Panc1 (cell line): ENCODE measurements at places on chromosomes 5 and 9.

GRCh38 chr9:13032585-13032984 is 246.9 kb downstream of the MPDZ start:
- DNase-seq = no peak

DNA sequence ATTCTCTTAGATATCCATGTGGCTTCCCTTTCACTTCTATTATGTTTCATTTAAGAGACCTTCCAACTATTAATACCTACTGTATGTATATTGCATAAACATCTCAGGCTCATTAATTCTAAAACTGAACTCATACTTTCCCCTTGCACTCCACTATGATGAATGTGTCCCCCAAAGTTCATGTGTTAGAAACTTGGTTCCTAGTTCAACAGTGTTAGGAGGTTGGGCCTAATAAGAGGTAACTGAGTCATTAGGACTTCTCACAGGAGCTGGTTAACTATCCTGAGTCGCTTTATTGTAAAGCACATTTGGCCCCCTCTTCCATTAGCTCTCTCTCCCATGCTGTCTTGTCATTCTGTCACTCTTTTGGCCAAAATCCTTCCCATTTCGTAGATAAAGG is 22.0 kb downstream of the ANKHD1 start:
- no peak for DNase-seq

DNA sequence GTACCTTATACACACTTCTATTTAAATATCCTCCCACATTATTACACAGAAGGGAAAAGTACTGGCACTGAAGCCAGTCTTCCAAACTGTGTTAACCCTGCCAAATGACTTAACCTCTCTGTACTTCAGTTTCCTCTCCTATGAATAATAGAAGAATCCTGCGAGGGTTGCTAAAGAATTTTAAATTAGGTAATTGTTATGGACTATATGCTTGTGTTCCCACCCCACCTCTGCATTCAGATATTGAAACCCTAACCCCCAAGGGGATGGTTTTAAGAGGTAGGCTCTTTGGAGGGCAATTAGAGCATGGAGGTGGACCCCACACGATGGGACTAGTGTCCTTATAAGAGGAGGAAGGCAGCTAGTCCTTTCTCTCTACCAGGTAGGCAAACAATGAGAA is 72.7 kb downstream of the TTLL11 start:
- DNase-seq = no peak

- DNase-seq = no peak
Observed at GRCh38 chr9:133948561-133949485, 43.3 kb downstream of the VAV2 start.

GRCh38 chr9:95460518-95461164 is 56.1 kb downstream of the PTCH1 start:
- no peak for DNase-seq

DNA sequence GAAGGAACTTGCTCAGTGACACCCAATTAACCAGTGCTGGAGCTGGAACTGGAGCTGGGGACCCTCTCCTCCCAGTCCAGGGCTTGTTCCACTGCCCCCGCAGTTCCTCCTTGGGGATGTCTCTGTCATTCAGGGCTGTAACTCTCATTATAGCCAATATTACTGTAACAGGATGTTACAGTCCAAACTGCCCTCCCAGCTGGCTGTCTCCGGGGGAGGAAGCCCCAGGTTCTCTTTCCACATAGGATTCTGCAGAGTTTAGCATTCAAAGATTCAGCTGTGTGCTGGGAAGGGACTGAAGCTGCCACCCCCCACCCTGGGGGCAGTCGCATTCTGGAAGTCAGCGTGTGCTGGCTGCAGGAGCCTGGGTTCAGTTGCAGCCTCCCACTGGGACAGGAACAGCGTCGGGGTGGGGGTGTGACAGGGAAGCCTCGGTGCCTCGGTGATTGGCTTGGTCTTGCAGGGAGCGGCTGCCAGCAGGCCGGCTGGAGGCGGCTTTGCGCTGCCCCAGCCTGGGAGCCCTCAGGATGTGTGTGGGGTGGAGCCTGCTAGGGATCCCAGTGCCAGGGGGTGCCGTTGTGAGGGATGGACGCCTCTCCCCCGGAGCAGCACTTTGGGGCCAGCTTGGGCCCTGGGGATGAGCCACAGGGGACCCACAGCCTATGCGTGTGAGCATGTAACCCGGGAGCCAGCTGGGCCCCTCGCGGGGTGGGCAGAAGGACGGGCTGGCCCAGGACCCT is 101.1 kb downstream of the RGS3 start:
- DNase-seq = no peak

DNA sequence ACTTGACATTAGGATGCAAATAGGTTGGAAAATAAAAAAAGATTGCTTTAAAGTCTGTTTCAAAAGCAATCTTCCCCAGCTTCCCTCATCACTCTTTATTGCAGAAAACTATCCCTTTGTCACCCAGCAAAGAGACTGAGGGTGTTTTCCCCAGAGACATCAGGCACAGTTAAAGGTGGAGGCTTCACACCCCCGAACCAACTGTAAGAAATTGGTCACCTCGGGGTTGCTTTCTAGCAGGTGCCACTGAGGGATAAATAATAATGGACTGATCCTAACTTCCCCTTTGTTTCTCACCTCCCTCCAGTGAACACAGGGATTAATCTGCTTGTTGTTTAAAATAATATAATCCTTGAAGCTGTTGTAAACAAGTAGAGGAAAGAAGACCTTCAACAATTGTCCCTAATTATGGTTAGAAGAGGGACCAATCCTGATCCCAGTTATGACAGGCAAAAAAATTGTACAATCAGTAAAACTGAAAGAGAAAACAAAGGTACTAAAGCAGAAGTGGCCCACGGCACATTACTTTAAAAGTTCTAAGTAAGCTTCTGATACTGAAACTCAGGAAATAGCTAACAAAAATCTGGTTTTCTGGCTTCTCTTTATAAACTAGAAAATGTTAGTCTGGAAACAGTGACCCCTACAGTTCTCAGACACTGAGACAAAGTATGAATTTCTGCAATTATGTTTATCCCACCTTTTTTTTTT is 6.6 kb upstream of the PCSK1 start:
- DNase-seq = no peak

DNA sequence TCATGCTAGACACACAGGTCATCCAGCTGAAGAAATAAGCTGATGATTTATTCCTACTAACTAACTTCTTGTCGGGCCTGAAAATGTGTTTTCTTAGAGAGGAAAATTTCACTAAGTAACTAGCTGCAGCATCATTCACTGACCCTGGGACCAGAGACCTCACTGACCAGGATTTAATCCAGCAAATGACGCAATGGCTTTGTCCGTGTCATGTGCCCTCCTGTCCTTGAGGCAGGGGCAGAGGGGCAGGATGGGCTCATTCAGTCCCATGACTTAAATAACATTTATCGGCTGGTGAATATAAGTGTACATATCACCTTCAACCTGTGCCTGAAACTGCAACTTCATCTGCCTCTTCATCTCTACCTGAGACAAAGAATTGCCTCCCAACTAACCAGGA is 154.8 kb downstream of the SEMA5A start:
- DNase-seq = no peak

- no peak for DNase-seq
Observed at GRCh38 chr5:89265511-89266179, 382.7 kb upstream of the MEF2C start.

DNA sequence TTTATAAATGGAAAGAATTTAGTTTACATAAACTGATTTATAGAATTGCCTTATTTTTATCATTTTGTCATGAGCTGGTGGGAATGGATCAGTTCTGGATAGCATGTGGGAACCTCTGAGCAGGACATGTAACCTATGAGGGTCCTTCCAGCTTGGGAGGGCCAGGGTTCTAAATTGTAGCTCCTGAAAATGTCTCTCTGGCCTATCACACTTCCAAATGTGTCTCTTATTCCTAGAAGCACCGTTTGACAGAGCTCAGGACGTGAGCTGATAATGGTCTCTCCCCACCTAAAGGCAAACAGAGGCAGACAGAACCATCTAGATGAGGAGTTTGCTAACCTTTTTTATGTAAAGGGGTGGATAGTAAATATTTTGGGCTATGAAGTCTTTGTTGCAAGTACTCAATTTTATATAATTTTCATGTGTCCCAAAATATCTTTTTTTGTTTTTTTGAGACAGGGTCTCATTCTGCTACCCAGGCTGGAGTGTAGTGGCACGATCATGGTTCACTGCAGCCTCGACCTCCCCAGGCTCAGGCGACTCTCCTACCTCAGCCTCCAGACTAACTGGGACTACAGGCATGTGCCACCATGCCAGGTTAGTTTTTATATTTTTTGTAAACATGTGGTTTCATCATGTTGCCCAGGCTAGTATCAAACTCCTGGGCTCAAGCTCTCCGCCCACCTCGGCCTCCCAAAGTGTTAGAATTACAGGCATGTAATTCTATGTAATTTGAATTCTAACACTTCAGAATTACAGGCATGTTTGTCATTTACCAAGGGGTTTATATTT is 4.0 kb downstream of the TRAF1 start:
- no peak for DNase-seq

GRCh38 chr9:98552331-98552730 is 156.4 kb downstream of the GABBR2 start:
- no peak for DNase-seq

- no peak for DNase-seq
Observed at GRCh38 chr5:149310488-149310887, 34.8 kb upstream of the GRPEL2 start.

DNA sequence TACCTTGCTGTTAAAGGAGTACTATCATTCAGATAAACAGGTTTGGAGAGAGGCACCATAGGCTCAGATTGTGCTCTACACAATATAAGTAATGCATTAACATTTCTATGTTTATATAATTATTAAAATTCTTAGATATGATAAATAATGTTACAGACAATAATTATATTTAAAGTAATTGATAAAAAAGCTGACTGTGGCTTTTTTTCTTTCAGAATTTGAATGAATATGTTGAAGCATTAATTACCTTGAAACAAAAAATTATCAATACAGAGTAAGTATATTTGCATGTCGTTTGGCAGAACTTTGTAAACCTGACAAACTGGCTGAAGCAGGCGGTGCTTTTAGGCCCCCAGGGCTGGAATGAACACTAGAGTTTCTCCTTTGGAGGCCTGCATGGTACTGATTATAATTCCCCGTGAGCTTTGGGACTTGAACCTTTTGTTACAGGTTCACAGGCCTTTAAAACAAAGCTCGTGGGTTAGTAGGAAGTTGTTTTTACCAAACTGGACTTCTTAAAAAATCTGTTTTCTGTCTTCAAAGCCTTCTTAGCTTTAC is 13.8 kb downstream of the ICE1 start:
- DNase-seq = no peak

DNA sequence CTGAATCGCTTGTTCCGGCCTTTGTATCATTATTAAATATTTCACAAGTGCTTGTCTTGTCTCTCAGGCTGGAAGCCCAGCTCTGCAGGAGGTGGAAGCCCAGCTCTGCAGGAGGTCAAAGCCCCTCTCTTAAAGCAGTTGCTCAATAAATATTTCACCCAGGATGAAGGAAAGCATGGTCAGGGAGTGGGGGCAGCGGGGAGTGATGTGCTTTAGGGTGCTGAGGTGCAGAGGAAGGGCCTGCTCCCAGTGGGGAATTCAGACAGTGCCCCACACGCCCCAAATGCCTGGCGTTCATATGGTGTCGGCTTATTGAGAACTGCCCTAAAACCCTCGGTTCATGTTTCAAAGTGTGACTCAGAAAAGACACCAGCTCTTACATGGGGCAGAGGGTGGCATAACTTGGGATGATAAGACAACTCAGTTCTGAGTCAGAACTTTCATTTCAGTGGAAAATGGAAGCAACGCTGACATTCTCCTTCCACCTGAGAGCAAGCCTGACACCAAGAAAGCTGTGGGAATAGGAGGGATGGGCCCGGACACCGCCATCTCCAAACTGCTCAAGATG is 114.3 kb upstream of the DAP start:
- DNase-seq = no peak

DNA sequence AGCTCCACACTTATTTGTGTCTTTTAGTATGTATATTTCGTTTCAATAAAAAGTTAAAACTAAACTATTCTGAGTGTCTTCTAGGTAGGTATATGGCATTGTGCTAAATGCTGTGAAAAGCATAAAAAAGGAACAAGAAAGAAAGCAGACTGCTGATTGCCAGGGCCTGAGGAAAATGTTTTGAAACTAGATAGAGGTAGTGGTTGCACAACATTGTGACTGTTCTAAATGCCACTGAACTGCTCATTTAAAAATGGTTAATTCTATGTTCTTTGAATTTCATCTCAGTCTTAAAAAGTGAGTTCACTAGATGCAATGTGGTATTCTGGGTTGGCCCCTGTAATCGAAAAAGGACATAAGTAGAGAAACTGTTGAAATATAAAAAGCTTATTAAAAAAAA is 2.6 kb upstream of the ALAD start:
- no peak for DNase-seq

DNA sequence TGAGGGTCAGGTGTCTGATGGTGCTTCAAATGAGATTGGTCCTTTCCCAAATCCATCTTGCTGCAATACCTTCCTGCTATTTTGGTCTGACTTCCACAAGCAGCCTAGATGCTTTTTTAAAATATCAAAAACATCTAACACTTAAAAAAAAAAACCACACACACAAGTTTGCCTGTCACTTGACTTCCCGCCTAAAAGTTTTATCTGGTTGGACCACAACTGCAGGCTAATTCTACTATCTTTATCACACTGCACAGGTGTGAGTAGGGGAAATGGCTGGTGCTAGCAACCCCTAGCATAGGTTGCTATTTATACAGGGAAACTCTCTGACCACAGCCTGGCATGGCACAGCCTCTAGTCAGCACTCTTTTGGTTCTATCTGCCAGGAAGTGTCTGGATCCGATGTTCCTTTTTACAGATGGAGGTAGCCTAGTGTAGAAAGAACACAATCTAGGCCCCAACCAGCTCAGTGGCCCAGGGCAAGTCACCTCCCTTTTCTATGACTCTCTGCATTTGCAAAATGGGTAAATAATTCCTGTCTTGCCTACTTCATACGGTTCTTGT is at the start of gene HEMGN:
Gene HEMGN, minus strand, starts transcription at position 92 of the 564 bp plus-strand sequence. Its CDS starts 36 bp downstream, at position 56.
- no peak for DNase-seq

GRCh38 chr9:89418882-89419640 is 78.9 kb downstream of the SEMA4D start:
- DNase-seq = no peak
